ENCODE measurements at places on chromosomes 4 and X. TPM values are rescaled to one million over a fixed set of nuclear protein-coding genes. Genes with fewer than 3 reads are reported as not detected.

The HMGB2 gene
- 217 TPM for total RNA-seq

The MAGEE2 gene
- not detected for total RNA-seq

The S100P gene
- not detected for total RNA-seq

The SPANXA2 gene
- not detected for total RNA-seq

The PI4K2B gene
- total RNA-seq: 17.9 TPM

The ATOH1 gene
- total RNA-seq: not detected
